ENCODE measurements at places on chromosomes 11 and 22. TPM values are rescaled to one million over a fixed set of nuclear protein-coding genes. Genes with fewer than 3 reads are reported as not detected.

DNA sequence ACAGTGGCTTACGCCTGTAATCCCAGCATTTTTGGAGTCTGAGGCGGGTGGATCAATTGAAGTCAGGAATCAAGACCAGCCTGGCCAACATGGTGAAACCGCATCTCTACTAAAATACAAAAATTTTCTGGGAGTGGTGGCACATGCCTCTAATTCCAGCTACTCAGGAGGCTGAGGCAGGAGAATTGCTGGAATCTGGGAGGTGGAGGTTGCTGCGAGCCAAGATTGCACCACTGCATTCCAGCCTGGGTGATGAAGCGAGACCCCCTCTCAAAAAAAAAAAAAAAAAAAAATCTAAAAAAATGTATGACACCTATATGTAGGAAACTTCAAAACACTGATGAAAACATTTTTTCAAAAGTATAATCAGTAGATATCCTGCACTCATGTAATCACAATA, 242.7 kb upstream of the CHORDC1 start:
- DNase-seq = no peak

DNA sequence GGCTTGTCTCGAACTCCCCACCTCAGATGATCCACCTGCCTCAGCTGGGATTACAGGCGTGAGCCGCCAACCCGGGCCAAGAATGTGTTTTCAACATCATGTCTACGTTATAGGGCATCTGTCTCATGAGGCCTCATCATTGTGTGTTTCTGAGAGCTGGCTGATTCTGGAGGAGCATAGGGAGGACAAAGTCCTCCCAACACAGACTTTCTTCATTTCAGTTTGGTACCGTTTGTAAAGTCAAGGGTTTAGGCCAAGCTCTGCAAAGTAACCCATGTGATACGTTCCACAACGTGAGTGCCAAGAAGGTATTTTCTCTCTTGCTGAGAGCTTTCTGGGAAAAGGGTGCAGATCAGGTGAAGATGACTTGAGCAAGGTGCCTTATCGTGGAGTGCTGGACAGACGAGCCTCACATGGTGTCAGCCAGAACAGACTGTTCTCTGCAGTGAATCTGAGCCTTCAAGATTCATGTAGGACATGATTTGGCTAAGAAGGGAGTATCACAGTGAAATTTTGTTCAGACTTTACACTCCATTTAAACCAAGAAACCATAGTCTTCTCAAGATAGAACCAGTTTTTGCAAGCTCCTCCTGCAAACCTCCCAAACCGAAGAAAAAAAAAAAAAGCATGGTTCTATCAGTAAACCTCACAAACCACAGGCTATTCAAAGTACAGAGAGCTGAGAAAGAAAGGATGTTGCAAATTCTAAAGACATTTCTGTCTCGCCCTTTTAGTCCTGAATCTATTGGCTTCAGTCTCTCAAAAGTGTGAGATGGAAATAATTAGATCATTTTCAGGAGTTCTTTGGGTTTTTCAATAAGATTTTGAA, 71.7 kb downstream of the DBX1 start:
- no peak for DNase-seq

DNA sequence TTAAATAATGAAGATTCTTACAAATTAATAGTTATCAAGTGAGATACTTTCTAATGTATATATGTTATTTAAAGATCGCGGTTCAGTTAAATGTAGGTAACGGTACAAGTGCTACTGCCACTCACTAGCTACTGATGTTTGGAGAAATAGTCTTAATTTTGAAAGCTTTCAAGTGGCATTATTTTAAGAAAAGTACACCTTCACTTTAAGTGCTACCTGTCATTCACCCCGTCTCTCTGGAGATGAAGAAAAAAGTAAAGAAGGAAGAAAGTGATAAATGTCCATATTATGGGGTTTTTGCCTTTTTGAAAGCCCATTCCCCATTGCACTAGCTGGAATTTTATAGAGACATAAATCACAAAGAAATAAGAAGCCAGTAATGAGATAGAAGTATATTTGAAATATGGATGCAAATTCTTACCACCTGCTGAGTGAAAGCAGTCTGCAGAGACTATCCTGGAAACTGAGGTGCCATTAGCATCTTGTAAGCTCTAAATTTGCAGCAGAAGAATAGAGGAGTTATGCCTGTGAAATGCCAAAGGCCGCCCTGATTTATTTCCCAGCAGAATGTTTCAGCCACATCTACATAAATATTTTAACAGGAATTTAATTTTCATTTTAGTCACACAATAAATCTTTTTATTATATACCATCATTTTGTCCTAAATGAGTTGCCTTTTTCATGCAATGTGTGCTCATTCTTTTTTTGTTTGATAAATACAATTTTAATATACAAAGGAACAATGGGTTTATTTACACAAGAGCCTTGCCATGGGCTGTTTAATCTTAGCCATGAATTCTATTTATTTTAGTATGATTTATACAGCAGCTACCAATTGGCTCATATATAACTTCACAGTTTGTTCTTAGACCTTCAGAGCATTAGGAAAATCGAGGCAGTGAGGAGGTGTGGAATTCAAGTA, 489.9 kb upstream of the RAG2 start:
- no peak for DNase-seq

GRCh38 chr11:60891103-60891741, 15.2 kb downstream of the PRPF19 start:
- no peak for DNase-seq

The WNT11 gene
- 3.1 TPM for total RNA-seq

The ACR gene
- not detected for total RNA-seq
